ENCODE measurements at places on chromosomes 3 and 15. TPM values are rescaled to one million over a fixed set of nuclear protein-coding genes. Genes with fewer than 3 reads are reported as not detected.

The KATNBL1 gene
- total RNA-seq = 61.0 TPM

The CA12 gene
- 2.0 TPM for total RNA-seq

The CCDC39 gene
- total RNA-seq = not detected

The SI gene
- not detected for total RNA-seq

The SHC4 gene
- total RNA-seq = 0.18 TPM

The OCA2 gene
- total RNA-seq = not detected

The BCL2A1 gene
- total RNA-seq = 2.1 TPM

The TTC21A gene
- 0.86 TPM for total RNA-seq

The TRIM42 gene
- total RNA-seq = not detected

DNA sequence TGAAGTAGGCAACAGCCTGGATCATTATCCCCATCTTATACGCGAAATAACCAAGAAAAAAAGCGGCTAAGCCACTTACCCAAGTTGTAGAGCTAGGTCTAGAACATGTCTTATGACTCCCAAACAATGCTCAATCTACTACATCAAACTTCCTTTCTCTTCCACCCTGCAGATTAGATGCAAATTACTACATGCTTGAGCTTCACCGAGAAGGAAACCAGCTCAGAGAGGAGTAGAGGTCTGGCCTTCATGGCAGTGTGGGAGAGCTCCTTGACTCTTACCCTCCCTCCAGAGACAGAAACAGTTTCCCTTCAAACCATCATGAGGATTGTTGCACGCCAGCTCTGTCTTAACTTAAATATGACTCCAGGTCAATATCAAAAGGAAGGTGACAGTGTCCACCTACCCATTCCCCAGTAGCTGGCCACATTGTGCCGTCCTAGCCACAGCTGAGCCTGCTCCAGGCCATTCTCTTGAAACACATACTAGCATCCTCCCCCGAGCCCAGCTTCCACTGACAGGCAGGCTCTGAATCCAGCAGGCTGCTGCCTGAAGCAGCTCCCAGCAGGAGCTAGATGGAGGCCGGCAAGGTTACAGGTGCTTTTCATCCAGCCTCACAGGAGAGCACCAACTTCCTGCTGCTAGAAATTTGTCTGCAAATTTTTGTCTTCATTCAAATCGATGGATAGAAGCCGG is 56.8 kb downstream of the CPN2 start:
- DNase-seq = no peak

DNA sequence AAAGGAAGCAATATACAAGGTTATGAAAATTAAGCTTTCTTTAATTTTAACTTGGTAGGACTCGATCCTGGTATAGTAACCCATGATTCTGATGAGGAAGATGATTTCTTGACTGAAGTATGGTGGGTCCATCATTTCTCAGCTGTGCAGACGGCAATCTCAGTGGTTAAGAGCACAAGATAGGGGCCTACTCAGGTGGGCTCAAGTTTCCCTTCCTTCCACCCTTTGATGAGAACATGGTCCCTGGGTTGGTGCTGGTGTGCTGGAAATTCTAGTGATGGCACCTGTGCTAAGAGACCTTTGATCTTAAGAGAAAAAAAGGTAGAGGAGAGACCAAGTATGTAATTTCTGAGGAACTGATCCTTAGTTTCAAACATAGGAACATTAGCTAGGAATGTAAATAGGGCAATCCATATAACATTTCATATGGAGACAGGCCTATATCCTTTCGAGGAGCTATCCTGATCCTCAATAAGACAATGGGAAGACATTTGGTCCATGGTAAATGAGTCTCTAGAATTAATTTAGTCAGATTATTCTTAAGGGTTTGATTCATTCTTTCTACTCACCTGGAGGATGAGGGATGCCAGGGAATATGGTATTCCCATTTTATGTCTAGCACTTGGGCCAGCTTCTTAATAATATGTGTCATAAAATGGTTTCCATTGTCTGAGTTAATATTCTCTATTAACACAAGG is 104.5 kb upstream of the NECTIN3 start:
- DNase-seq = no peak

DNA sequence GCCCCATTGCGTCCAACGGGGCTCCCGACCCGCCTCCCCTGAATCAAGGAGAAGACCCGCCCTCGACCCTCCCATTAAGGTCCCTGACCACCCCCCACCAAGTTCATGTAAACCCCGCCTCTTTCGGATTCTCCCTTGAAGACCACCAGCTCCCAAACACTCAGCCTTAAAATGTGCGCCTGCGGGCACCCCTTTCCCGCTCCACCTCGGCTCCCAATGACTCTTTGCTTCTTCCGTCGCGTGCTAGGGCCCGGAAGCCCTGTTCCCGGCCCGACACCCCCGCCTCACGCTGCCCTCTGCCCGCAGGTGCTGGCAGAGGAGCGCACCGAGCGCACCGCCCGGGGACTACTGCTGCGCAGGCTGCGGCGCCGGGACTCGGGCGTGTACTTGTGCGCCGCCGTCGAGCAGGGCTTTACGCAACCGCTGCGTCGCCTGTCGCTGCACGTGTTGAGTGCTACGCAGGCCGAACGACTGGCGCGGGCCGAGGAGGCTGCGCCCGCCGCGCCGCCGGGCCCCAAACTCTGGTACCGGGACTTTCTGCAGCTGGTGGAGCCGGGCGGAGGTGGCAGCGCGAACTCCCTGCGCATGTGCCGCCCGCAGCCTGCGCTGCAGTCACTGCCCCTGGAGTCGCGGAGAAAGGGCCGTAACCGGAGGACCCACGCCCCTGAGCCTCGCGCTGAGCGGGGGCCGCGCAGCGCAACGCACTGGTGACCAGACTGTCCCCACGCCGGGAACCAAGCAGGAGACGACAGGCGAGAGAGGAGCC is 2.7 kb upstream of the LSMEM2 start:
- no peak for DNase-seq

- DNase-seq = no peak
Measured at GRCh38 chr15:56886363-56886931, 32.0 kb upstream of the TCF12 start.

DNA sequence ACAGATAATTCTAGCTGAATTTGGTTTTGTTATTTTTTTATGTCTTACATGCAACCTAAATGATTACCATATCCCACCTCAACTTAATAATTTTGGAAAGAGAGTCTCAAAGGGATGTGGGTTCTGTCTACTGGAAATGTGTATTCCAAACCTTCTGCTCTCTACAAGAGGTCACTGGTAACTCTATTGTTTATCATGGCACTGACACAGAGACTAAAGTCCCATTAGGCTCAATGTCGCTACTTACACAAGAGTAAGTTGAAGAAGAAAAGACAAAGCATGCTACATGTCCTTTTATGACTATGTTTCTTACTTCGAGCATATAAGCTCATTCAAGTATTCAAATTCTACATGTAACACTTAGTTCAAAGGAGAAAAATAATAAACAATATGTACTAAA is 460.3 kb upstream of the EPHA6 start:
- no peak for DNase-seq

DNA sequence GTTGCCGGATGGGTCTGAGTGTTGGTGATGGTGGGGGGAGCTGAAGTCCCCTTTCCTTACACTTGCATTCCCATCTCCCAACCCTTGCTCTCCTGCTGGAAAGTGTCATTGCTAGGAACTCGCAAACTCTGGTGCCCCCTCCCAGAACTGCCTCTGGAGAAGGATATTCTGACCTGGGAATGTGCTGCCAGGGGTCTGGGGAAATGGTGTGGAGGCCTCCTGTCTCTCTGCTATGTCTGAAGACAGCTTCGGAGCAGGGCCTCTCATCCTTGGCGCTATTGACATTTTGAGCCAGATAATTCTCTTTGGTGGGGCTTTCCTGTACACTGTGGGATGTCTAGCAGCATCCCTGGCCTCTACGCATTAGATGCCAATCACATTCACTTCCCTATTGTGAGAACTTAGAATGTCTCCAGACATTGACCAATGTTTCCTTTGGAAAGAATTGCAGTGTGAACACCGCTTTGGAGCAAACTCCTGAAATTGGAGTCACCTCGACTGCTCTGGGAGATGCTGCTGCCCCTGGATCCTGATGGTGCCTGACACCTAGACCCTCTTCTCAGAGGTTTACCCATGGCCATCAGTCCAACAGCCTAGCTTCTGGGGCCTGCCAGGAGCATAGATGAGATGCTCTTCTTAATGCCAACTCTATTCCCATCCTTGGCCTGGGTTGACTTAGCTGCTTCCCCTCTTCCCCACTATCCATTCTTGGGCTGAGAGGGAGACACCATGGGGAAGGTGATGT is 2.2 kb upstream of the KY start:
- DNase-seq = no peak

- no peak for DNase-seq
Measured at GRCh38 chr15:41985236-41986160, 13.1 kb upstream of the EHD4 start.

DNA sequence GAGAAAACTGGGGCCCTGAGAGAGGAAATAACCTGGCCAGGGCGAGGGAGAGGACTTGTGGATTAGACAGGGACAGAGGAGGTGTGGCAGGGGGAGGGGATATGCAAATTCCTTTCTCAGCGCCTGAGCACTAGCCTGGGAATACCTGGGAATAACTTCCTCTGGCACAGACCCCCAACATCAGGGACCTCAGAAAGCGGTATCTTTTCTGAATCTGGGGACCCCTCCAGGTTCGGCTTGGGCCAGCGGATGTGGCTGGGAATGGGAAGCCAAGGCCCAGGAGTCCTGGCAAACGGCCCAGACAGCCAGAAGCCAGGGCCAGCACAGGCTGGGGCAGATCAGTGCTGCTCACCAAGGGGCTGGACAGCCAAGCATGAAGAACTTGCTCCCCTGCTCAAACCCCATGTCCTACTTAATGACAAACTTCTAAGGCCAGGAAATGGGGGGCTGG is 9.2 kb upstream of the ACSBG1 start:
- DNase-seq = no peak

DNA sequence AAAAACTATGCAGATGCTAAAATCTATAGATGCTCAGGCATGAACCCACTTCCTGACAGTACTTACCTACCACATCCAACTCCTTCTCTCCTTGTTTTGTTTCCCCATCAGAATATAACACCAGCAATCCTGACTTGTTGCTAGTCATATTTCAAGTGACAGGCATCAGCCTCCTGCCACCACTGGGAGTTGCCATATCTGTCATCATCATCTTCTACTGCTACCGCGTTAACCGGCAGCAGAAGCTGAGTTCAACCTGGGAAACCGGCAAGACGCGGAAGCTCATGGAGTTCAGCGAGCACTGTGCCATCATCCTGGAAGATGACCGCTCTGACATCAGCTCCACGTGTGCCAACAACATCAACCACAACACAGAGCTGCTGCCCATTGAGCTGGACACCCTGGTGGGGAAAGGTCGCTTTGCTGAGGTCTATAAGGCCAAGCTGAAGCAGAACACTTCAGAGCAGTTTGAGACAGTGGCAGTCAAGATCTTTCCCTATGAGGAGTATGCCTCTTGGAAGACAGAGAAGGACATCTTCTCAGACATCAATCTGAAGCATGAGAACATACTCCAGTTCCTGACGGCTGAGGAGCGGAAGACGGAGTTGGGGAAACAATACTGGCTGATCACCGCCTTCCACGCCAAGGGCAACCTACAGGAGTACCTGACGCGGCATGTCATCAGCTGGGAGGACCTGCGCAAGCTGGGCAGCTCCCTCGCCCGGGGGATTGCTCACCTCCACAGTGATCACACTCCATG is 65.3 kb downstream of the TGFBR2 start:
- no peak for DNase-seq

- no peak for DNase-seq
Measured at GRCh38 chr3:21543380-21544075, 207.5 kb downstream of the ZNF385D start.

GRCh38 chr15:101023501-101024072 is 104.4 kb downstream of the LRRK1 start:
- no peak for DNase-seq

- no peak for DNase-seq
Measured at GRCh38 chr3:50259432-50260026, 9.4 kb upstream of the SEMA3B start.

DNA sequence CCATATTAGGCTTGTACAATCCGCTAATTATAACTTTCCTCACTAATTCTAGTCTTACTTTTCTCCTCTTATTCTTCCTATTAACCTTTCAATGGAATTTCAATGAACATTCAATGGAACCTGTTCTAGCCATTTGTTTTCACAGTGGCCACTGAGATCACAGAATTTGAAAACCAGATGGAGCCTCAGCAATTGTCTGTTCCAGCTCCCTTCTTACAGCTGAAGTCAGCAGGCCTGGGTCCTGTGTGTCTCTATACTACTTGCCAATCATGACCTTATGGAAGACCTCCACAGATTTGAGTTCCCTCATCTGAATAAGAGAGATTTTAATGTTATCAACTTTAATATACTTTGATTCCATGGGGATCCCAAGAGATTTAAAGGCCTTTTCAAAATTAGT is 36.6 kb downstream of the TJP1 start:
- DNase-seq = no peak

GRCh38 chr3:112333381-112334317 is 693 bp downstream of the CD200 start:
- DNase-seq = no peak

DNA sequence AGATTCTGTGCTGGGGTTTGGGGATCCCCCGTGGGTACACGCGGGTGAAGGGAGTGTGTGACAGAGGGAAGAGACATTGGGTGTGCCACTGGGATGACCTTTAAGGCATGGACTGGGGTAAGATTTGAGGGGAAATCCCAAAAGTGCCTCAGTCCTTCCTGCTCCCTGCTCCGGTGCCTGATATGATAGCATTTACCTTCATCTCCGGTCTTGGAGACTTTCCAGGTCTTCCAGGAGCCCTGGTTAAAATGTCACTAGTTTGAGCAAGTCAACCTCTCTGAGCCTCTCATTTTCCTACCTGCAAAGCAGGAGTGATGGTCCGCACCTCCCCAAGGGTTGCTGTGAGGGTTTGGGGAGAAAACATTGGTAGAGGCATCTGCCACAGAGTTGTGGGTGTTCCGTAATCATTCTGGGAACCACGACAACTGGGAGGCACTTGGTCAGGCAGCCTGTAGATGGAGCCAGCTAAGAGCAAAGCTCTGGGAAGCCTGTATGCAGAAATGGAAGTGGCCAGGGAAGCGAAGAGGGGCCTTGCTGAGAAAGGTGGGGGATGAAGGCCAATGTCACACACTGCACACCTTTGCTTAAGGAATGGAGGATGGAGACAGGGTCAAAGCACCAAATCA is 33.9 kb upstream of the KIF23 start:
- no peak for DNase-seq

DNA sequence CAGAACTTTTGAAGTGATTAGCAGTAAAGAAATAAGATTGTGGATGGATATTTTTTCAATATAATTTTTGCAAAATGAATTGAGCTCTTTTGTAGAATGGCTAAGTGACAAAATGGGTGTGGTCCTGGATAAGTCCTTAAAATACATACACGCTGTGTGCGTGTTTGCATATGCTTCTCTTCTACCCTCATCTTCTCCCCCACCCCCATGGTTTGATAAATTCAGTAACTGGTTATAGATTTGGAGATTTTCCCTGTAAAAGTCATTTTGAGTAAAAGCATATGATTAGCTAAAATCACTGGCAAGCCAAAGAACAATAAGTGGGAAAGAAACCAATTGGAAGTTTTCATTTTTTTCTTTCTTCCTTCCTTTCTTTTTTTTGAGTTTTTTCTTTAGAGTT is 453.9 kb upstream of the MDFIC2 start:
- DNase-seq = no peak

Data from pulmonary artery endothelial cell (primary cell).